ENCODE measurements at places on chromosomes 6 and 20. TPM values are rescaled to one million over a fixed set of nuclear protein-coding genes. Genes with fewer than 3 reads are reported as not detected.

Gene TRIM10
- total RNA-seq, result not detected

Gene SYNDIG1
- total RNA-seq, result not detected

DNA sequence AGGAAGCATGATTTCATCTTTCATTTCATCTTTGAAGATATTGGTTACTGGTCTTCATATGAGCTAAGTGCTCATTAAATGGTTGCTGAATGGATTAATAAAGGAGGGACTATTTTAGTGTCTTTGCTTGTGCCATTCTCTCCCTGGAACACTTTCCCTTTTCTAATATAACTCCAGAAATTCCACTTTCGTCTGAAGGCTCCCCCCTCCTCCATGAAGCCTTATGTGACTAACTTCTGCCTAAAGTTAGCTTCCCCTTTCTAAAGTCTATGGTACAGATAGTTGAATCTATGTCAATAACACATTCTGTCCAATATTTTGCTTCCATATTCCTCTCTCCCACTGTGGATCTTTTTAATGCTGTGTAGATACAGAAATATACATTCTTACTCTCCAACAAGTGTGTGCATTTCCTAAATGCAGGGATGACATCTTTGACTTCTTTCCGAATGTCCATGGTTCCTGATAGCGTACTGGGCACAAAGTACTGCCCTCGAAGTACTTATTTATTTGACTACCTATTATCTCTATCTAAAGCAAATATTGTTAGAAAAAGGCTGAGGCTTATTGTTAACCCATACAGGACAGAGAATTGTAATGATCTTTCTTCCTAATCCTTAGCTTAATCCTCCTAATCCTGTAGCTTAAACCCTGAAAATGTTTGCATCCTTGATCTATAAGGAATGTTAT is 84.7 kb upstream of the ELOVL5 start:
- H3K4me3 ChIP-seq, result no peak overlapping the region
- H3K27me3 ChIP-seq, result no peaks in the 10 kb centered on the region
- H3K4me1 ChIP-seq, result no peaks in the 10 kb centered on the region
- no peaks in the 10 kb centered on the region for H3K36me3 ChIP-seq

GRCh38 chr6:12351672-12352071 is 61.5 kb downstream of the EDN1 start:
- H3K36me3 ChIP-seq, result no peaks in the 10 kb centered on the region
- no peak overlapping the region for H3K4me3 ChIP-seq
- H3K27me3 ChIP-seq, result no peaks in the 10 kb centered on the region
- no peak overlapping the region for H3K27ac ChIP-seq
- no peaks in the 10 kb centered on the region for H3K4me1 ChIP-seq
- no peak for DNase-seq

- no peak overlapping the region for H3K4me3 ChIP-seq
- H3K4me1 ChIP-seq, result no peaks in the 10 kb centered on the region
- no peak for DNase-seq
- no peaks in the 10 kb centered on the region for H3K27me3 ChIP-seq
- H3K36me3 ChIP-seq, result peaks cover 48% of the 10 kb centered on the region
- no peak overlapping the region for H3K27ac ChIP-seq
These were observed 18.2 kb downstream of the NOL7 start for GRCh38 chr6:13633343-13633742.

GRCh38 chr20:57289391-57290177 is 23.1 kb upstream of the BMP7 start:
- H3K4me1 ChIP-seq, result no peaks in the 10 kb centered on the region
- H3K27ac ChIP-seq, result no peak overlapping the region
- no peak for DNase-seq

GRCh38 chr20:22678678-22679077 is 94.3 kb upstream of the FOXA2 start:
- no peaks in the 10 kb centered on the region for H3K36me3 ChIP-seq
- no peak overlapping the region for H3K4me3 ChIP-seq
- no peak overlapping the region for H3K27ac ChIP-seq
- no peak for DNase-seq
- no peaks in the 10 kb centered on the region for H3K4me1 ChIP-seq

DNA sequence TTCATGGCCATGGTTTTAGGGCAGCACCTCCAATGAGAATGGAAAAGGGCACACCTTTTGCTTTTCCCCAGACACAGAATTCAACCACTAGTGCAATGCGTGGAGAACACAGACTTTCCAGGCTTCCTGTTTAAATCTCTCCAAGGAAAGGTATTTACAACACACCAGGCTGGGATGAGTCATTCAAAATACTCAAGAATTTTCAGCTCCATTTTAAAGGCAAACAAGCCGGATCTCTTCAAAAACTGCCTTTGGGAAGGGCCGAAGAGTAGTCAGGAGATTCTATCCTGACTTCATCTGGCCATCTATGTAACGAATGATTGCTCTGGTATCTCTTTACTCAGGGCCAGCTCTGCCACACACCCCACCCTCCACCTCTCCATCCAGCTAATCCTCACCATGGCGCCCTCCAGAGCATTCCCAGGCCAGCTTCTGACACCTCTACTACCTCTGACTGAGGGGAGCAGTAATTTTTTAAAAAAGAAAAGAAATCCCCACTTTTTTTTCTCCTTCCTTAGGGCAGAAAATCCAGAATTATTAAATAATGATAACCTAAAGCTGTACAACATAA is 254.6 kb downstream of the LY86 start:
- H3K4me3 ChIP-seq, result no peak overlapping the region
- H3K27me3 ChIP-seq, result no peaks in the 10 kb centered on the region
- H3K27ac ChIP-seq, result no peak overlapping the region
- DNase-seq, result no peak
- no peaks in the 10 kb centered on the region for H3K36me3 ChIP-seq

DNA sequence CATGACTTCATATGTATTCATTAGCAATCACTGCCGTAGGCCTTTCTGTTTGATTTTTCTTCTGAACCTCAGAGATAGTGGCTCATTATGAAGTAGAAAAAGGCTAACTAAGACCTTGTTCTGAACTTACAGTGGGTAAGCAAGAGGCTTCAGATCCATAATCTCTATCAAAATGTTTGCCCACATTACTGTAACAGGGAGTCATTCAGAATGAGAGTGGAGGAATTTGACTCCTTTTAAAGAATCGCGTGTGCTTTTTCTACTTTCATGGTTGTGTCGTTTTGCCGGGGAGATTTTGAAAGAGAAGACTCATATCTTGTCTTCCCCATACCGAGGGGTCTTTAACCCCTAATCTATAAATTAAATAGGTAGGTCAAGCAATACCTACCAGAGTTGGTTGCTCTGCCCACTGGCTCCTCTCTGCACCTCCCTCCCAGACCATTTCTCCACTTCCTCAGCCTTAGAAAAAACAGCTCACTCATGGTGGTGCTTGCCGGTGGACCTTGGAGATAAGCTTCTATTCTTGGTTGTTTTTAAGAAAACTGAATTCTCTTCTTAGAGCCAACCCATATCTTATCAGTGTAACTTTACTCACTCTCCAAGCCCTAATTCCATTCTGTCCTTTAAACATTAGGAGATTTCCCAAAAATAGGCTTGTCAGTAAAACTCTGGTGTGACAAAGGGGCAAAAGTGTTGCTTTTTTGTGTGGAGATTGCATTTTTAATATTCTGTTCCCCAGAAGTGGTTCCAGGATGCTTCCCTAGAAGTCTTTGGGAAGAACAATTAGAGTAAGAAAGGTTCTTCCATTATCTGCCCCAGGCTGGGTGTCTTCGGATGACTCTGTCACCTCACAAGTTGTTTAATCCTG is 56.6 kb downstream of the E2F3 start:
- H3K36me3 ChIP-seq, result no peaks in the 10 kb centered on the region
- no peak overlapping the region for H3K4me3 ChIP-seq
- no peaks in the 10 kb centered on the region for H3K27me3 ChIP-seq
- H3K27ac ChIP-seq, result no peak overlapping the region
- DNase-seq, result no peak
